Fibroblast of the conjunctiva (primary cell): ENCODE measurements at places on chromosomes 7 and 10.
A peak's percentile ranks its signal among the peaks of the same experiment; 100 is the strongest.

DNA sequence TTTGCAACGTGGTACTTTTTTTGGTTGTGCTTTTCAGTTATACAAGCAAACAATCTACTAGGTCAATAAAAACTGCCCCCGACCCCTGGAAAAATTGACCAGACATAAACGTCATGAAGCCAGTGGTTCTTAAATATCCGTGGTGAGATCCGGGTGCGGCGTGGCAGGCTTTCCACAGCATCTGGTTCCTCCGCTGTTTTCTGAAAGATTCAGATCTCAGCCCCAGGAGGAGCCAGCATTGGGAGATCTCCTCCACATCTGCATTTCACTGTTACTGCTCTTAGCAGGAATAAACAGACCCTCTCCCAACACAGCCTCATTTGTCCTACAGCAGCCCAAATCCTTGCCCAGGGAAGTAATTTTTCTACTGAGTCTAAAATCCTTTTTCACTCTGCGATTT is 664.3 kb upstream of the FOXK1 start:
- DNase-seq, result no peak

GRCh38 chr7:100584054-100584682 is 1.8 kb downstream of the LRCH4 start:
- no peak for DNase-seq

- no peak for DNase-seq
These were observed 17.4 kb downstream of the DLG5 start for GRCh38 chr10:77909021-77909748.

DNA sequence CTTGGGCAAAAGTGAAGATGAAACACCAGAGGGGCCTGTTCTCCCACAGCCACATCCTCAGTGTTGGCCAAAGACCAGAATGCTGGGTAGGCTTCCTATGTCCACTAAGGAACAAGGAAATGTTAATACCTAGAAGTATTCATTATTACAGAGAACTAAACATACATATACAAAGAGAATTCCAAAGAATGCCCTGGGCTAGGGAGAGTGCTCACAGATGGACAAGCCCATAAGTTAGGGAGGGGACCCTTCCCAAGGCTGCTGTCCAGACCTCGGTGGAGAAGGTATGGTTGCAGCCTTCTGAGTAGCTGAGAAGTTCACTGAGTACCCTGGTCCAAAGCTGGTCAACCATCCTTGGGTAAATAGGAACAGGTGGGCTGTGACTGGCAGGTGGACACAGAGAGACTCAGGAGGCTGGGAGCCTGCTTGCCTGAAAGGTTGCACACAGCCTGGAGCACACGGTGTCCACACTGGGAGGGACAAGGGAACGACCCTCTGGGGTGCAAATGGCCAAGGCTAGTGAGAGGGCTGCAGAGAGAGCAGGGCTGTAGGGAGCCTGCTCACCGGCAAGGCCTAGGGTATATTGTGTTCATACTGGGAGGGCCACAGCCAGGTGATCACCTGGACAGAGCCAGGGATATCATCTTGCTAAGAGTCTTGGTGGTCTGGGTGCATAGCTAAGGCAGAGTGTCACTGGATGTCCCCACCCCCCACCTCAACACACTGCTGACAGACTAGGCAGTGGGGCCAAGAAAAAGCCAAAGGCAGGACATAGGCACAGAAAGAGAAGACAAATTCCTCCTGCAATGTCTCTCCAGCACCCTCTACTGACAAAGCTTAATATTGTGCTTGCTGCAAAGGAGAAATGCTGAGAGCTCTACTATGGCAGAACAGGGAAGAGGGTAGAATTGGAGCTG is 40.3 kb downstream of the CPVL start:
- DNase-seq, result peak; percentile 61

GRCh38 chr10:119197921-119198320 is 9.4 kb upstream of the GRK5 start:
- no peak for DNase-seq

GRCh38 chr7:17564678-17565212 is 266.3 kb downstream of the AHR start:
- no peak for DNase-seq

DNA sequence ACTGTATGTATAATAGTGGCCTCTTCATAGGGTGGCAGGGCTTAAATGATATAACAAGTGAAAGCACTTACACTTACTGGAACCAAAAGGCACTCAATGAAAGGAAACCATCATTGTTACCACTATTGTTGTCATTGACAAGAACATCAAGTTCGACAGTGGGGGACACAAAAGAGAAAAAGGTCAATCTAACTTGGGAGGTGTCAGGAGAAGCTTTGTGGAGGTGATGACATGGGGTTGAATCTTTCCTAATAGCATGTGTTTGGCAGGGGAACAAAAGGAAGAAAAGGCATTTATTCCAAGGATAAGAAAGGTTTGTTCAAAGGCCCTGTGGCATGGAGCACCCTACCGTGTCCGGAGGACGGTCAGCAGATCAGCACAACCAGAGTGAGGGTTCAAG is 18.2 kb upstream of the ENO4 start:
- no peak for DNase-seq

DNA sequence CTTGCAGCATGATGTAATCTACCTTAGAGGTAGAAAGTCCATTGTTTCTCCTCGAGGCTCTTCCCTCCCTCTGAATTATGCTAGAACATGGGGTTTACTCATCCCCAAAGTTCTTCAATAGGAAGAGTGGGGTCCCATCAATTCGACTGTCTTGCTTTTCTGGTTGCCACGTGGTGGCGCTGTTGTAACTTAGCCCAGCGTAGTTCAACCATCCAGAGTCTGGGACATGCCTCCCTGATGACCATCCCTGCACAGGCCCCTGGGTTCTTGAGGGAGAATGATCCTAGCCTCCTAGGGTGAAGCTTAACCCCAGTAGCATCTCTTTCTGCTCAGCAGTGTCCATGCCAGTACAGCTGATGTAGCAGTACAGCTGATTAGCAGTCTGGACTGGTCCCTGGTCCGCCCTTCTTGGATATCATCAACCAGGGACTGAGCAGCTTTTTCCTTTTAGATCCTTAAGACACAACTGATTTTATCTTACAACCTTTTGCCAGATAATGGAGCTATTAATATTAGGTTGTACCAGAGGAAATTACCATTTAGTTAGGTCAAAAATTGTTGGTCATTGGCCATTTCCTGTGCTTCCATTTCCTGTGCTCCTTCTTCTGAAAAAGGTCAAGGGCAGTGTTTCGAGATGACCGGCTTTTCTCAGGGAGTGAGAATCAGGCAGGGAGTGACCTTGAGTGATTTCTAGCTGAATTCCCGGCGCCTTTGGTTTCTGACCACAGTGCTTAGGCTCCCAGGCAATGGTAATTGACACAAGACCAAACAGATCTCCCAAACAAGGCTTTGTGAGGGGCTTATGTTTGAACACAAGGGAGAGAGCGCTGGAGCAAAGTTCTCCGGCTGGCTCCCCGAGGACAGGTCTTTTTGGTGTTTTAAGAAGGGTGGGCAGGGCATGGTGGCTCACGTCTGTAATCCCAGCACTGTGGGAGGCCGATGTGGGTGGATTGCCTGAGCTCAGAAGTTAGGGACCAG is 65.4 kb downstream of the TACC2 start:
- DNase-seq, result peak; percentile 60

DNA sequence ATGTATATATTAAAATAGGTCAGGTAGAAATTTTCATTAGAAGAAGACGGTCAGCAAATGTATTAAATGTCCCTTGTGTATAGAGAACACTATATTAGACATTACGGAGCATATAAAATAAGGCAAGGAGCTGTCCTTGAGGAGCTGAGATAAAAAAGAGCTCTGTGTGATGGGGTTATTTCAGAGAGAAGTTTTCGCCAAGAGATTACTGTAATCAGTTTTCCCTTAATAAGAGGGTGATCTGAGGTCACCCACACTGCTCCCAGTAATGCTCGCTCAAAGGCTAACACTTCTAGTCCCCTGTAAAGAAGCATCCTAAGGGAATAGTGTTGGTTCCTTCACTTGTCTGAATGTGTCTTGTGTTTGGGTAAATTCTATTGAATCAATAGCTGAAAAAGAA is 86.7 kb upstream of the PRR15 start:
- DNase-seq, result no peak

DNA sequence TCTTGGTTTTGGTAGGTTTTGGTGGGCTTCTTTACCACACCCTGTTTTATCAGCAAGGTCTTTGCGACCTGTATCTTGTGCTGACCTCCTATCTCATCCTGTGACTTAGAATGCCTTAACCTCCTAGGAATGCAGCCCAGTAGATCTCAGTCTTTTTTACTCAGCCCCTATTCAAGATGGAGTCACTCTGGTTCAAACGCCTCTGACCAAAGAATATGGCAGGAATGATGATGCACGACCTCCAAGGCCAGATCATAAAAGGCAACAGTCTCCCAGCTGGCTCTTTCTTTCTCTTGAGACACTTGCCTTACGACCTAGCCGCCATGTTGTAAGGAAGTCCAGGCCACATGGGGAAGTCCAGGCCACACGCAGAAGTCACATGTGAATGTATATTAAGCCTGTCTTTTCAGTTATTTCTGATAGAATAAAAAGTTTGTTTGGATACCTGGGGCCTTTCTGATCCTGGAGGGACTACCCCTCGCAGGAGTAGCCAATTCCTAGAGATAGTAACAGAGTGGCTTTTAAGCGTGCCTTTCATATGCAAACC is 10.5 kb upstream of the RADIL start:
- DNase-seq, result no peak

DNA sequence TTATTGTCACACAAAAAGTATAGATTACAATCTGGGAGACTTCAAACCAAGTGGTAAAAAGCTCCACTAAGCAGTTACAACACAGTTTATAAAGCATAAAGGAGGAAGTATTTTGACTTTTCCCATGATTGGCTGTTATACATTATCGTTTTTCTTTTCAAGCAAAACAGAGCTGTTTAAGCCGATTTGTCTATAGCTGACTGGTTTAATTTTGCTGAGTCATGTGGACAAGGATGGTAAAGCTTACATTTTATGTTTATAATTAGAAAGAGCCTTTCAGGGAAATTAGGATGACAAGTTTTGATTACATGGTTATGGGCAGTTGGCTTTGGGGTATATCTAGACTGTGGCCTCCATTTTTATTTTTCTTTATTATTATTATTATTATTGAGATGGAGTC is 152.5 kb upstream of the STK17A start:
- no peak for DNase-seq

DNA sequence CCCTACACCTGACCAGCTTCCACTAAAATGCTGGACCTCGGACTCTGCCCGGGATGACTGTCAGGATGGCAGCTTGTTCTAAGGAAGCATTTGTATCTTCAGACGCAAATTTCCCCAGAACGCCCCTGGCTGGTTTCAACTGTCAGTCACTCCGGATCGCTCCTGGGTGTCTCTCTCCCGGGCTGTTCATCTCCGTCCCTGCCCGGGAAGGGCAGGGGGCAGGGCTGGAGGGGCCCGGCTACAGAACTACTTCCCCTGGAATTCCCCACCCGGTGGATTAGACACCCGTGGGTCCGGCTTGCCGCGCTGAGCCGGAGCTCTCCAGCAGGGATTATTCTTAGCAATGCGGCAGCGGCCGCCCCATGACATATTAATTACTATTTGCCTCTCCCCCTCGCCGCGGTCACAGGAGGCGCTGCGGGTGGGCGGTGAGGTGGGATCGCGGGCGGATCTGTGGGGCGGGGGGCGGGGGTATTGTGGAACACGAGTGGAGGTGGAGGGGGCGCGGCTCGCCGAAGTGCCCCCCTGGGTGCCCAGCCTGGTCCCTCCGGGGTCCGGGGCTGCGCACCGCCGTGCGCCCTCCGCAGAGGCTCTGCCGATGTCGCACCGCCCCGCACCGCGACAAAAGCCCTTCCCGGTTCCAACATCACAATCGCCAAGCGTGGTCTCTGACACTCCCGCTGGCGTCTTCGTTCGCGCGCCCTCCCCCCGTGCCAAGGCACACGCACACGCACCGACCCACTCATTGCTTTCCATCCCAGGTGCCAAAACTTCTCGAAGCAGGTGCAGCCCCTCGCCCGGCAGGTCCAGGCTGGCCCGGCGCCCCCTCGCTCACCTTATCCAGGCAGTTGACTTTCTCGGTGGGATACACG is 276.1 kb upstream of the NEBL start:
- no peak for DNase-seq

DNA sequence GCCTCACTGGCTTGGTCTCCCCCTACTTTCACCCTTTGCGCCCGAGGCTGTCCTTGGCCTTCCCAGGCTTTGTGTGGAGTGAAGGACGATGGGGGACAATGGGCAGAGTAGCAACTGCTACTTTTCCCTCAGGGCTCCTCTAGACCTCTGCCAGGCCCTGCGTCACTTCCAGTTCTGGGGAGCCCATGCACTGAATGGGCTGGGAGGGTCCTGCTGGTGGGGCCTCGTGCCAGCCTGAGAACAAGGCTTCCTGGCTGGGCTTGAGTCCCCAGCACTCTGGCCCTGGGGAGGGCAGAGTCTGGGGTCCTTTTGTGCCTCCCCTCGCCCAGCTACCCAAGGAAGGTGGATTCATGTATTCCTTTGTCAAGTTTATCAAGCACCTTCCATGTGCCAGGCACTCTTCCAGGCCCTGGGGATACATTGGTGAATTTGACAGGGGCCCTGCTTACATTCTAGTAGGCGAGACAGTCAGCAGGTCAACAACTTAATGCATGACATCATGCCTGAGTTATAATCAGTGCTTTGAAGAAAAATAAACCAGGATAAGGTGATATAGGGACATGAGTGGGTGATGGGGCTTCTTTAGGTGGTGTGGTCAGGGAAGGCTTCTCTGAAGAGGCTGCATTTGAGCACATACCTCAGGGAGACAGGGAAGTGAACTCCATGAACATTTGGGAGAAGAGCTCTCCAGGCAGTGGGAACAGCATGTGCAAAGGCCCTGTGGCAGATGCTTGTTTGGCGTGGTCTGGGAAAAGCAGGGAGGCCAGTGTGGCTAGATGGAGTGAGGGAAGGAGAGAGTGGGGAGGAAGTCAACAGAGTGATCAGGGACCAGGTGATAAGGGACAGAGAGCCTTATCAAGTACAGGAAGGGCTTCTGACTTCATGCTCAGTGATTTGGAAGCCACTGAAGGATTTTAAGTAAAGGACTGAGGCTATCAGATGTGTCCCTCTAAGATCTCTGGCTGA is 14.1 kb downstream of the ZMIZ1 start:
- DNase-seq, result no peak

DNA sequence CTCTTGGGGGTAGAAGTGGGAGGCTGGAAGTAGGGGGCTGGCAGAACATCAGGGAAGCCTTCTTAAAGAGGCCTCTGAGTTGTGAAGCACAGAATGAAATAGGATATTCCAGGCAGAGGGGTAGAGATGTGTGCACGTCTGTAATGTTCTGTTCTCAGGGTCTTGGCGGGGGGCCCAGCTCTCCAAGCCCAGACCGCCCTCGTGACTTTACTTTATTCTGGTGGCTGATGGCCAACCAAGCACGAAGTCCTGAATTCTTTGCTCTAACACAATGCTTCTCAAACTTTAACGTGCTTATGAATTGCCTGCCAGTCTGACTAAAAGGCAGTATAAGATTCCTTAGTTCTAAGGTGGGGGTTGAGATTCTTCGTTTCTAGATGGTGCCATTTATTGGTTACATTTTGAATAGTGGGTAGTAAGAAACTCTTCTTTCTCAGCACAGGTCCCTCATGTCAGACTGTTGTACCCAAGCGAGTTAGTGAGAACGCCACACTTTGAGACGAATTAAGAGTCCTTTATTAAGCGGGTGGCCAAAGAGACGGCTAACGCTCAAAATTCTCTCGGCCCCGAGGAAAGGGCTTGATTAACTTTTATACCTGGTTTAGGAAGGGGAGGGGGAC is 8.2 kb downstream of the PRXL2A start:
- DNase-seq, result peak; percentile 82
